Activated CD4-positive, alpha-beta T cell treated with anti-CD3 and anti-CD28 coated beads, Interleukin-2, amount 50 U/mL, for 16 hours (primary cell): ENCODE measurements at places on chromosomes 6 and 20.

DNA sequence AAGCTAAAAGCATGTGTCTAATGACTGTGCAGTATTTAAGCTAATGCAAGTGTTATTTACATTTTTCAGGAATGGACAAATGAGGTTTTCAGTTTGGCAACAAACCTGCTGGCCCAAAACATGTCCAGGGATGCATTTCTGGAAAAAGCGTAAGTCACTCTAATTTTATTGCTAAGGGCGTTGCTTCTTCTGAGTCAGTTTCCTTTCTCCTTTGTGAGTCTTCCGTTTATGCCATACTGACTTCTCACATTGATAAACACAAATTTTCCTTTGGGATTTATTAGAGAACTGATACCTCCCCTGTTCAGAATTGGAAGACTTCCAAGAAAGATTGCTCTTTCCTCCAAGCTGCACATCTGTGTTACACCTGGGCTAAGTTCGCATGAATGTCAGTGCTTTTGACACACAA is 422.9 kb upstream of the PLCB4 start:
- no peak for DNase-seq

- DNase-seq = peak; percentile 11
These were observed 116.2 kb downstream of the ME1 start for GRCh38 chr6:83314693-83315092.

GRCh38 chr20:15100506-15101160 is 763.2 kb upstream of the FLRT3 start:
- no peak for DNase-seq

- DNase-seq = no peak
These were observed 129.7 kb downstream of the PLG start for GRCh38 chr6:160831739-160832138.

GRCh38 chr6:4351520-4352321 is 216.3 kb upstream of the ECI2 start:
- no peak for DNase-seq

DNA sequence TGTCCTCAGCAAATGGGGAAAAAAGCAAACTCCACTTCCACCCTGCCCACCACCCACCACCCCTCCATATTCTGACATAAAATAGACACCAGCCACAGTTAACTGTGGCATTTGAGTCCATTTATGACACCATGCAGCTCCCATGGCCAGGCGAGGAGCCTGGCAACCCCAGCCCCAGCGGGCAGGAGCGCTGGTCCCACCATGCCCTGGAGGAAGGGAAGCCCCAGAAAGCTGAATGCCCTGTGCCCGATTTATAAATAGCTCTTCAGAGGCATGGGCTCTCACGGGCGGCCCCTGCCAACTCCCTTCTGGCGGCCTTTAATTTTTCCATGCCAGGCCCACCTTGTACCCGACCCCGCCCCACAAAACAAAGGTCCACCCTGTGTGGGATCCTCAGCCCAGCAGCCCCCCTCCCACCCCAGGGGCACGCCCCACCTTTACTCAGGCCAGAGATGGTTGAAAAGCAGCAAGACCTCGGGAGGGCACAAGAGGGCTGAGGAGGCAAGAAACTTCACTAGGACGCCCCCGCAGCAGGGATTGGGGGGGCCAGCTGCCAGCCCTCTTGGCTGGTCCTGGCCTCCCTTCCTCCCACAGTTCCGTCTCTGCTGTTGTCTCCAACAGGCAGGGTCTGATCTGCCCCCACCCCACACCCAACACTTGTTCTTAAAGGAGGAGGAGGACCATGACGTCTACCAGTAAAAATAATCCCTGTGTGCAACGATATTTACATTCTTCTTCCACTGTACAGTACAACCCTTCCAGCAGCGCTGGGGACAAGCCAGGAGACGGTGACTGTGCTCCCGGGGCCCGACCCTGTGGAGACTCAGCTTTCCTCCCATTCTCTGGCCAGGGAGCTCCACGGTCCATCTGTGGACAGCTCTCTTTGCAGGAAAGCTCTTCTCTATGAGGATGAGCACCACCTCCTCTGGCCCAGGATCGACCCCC is 115.6 kb upstream of the CDYL start:
- no peak for DNase-seq

DNA sequence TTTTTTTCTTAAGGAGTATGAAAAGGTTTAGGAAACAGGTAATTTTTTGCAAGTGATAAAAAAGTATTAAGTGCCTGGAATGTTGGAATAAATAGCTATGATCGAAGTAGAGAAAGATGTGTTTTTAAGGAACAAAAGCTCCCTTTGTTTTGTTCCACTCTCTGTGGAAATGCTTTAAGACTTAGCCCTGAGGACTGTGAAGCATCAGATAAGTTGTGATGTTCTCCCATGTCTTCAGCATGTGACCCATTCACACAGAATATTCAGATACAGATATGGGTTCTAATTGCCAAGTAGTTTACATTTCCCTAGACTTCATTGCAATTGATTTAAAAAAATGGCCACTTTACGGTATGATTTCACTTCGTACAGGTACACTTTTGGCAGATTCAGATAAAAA is 80.6 kb downstream of the KCNQ5 start:
- DNase-seq = no peak

GRCh38 chr6:47057830-47058540 is 15.9 kb upstream of the ADGRF1 start:
- no peak for DNase-seq

DNA sequence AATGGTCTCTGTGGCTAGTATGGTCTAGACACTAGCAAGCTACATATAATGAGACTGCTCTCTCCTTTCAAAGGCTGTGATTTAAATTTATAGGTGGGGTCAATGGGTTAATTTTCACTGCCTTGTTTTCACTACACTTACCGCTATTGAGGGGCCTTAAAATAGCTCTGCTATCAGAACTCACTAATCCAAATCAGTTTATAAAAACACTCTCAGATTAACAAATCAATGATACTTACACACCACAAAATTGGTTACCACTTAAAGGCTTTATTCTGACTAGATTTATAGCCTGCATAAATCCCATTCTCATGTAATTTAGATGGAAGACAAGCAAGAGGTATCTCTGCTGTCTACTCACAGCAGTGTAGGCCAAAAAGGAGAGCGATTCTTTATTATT is 313.0 kb upstream of the AGPAT4 start:
- no peak for DNase-seq

- no peak for DNase-seq
These were observed 27.1 kb upstream of the NRN1 start for GRCh38 chr6:6033858-6034257.

DNA sequence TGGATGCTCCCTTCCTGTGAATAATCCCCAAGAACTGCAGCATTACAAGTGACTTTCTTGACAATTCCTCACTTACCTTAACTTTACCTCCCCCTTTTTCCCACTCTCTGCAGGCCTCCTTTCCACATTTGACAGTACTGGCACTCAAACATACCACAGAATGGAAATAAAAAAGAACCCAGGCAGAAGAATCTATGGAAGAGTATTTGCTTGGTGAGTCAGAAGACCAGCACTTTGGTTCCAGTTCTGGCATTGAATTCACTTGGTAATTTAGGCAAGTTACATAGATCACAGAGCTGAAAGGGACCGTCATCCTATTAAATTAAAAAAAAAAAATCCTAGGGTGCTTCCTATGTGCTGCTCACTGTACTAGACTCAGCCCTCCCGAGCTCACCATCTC is 55.0 kb downstream of the BTBD9 start:
- no peak for DNase-seq

- DNase-seq = peak; percentile 50
These were observed 429 bp downstream of the AMD1 start for GRCh38 chr6:110874880-110875547.

DNA sequence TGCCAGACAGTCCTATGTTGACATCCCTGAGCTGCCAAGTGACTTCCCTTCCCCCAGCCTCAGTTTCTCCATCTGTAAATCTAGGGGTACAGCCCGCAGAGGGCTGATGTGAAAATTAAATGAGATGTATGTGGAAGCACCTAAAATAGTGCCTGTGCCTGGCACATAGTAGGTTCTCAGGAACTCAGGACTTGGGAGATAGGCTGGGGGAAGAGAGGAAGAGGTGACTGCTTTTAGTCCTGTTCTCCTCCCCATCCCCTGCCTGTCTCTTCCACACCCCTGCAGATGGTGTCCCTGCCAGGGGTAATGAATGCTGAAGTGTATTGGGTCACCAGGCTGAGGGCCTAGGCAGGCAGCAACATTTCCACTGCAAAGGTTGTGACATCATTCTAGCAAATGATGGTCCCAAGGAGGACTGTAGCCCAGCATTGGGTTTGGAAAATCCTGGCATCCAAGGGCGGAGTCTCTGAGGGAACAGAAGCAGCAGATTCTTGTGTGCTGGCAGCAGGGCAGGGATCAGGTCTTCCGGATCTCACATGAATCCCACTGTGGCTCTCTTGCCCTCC is 1.8 kb downstream of the SNPH start:
- no peak for DNase-seq

DNA sequence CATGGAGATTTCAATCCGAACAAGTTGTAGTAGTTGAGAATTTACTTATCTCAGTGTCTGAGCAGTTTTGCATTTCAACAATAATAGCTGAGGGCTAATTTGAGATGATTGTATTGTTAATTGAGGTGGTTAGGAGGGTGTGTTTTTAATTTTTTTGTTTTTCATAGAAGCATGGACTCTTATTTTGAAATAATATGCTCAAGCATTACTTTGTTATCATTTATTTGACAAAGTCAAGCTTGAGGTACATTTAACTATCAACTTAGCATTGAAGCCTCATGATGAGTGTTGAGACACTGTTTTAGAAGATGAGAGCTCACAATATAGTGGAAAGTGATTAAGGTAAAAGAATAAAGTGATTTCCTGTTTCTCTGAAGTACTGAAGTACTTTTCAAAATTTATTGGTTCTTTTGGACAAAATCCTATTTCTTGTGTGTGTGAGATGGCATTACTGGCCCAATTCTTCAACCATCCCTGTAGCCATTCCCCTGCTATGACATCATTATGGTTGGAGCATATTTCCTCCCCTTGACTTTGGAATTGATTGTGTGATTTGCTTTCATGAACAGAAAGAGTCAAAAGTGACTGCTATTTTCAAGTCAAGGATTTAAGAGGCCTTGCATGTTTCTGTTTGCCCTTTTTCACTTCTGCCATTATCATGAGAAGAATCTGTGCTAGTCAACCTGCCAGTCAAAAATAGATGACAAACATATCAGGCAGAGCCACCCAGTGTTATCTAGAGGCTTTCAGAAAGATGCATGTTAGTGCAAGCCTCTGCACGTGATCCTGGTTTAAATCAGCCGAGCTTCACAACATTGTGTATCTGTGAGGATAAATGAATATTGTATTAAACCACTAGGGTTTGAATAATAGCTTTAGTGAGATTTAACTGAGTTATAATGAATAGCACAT is 1112.3 kb upstream of the CITED2 start:
- DNase-seq = no peak
